ENCODE measurements at places on chromosomes 3 and 15.

DNA sequence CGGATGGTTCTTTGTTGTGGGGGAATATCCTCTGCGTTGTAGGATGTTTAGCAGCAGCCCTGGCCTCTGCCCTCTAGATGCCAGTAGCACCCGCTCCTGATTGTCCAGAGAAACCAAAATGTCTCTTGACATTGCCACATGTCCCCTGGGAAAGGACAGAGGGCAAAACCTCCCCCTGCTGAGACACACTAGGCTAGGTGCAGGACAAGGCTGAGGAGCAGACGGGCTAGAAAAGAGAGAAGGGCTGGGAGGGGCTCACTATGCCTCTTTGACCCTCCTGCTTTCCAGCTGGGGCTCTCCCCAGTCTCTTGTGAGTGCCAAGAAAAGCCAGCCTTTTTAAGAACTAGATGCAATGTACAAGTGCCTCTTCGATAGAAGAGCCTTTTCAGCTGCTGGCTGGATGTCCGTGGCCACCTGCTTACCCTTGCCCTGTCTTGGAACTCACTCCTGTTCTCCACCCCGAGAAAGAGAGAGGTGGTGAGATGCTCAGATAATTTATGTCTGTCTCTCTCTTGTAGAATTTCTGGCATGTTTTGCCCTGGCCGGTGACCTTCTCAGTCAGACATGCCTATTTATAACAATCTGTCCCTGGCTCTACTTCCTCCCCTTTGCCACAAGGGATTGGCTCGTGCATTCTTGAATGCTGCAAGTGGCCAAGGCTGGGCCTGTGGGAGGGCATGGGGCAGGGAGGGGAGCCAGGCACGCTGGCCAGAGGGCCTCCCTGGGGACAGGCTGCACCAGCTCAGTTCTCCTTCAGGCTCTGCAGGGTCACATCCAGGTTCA, 142.6 kb downstream of the RPLP1 start:
- no peak for DNase-seq

DNA sequence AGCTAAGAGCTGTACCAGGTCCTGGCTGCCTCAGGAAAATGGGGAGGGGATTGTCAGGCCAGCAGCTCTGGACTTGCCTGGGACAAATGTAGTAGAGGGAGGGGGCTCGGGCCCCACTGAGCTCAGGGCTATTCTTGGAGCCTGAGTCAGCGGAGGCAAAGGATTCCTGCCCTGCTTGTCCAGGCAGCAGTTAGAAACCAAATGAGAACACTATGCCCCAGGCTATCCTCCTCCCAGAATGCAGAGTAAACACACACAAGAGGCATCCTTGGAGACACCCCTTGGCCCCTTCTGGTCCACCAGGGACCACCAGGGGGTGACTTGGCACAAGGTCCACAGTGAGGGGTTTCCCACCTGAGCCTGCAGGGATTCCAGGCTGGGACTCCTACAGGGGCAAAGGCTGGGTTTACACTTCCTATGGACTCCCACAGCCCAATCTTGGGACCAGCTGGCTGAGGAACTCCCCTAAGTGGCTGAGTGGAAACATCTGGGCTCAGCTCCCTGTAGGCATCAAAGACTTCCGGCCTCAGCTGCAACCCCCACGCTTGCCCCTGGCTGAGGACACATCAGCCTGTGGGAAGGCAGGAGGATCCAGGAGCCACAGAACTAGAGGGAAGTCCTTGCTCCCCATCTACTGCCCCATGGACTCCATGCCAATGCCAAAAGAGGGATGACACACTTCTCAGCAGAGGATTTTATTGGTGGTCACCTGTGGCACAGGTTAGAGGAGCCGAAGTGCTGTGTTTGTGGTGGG, 3.4 kb upstream of the COL7A1 start:
- no peak for DNase-seq

GRCh38 chr15:66581972-66582537, 16.3 kb upstream of the LCTL start:
- DNase-seq, result no peak

- no peak for DNase-seq
These were observed 41.4 kb downstream of the CD200 start for GRCh38 chr3:112374333-112374734.

DNA sequence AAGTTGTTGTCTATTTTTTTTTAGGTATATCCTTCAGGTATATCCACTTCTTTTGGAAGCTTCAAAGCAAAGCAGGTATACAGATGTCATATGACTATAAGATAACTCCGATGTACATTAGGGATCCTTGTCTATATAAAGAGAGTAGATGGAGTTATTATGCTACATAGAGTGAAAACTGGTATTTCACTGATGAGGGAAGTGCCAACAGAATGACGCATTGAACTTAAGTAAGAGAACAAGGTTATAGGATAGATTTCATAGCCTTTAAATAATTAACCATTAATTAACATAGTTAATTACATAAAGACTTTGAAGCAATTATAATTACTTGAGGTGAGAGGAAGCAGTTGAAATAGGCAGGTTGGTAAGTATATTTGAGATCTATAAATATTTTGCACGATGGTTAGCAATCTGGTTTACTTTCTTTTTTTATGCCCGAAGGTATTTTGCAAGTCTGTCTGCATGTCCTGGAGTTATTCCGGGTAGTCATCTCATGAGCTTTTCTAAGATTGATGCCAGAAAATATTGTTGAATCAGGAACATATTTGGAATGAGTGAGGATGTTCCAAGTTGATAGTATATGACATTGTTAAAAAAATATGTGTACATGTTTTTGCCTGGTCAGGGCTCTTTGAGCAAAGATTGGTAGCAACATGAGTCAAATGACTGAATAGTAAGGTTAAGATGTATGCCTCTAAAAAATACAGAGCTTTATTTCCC, 299.5 kb upstream of the KCNMB2 start:
- no peak for DNase-seq

DNA sequence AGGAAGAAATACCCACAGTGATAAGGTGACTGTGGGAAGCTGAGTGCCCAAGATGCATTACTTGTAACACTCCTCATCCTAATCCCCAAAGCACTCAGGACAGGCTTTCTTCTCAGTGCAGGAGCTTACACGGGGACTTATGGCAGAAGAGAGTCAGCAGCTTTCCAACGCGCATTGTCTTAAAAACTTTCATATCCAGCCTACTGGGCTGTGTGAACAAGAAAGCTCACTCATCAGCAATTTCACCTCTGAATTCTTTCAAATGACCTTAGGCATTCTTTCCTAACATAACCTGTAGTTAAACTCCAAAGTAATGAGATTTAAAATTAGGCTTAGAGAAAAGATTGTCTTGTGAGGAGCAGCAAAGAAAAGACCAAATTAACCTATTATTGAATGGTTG, 132.3 kb downstream of the KCNAB1 start:
- DNase-seq, result no peak

GRCh38 chr3:42751609-42752008, 21.4 kb downstream of the CCDC13 start:
- no peak for DNase-seq

- DNase-seq, result no peak
These were observed 137.8 kb downstream of the RORA start for GRCh38 chr15:61091289-61091616.

DNA sequence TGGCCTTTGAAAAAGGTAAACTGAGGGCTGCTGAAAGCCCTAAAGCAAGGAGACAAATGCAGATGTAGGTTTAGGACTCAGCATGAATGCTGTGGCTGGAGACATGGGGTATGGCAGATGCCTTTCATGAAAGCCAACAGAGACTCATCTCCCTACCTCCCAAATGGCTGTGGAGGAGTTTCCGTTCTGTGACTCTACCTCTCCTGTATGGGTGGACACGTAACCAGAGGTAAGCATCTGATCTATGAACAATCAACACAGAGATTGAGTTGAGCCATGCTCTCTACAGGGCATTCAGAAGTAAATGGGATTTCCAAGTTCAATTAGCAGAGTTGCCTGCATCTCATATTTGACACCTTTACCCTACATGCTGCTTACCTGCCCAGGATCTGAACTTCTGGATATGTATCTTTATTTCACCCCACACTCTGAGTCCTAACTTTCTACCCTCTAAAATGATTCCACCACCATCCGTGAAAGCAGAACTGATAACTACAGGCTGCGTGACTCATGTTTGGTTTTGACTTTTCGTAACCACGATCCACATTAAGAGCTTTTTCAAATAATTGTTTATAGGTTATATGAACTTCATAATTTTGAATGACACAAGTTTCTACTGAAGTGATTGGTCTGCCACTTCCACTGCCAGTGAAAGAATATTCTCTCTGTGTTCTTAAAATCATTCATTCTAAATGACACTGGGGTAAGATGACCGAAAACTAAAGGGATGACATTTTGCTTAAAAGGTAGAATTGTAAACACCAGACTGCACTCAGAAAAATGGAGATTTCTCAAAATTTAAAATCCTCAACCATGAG, 1058.7 kb downstream of the FHIT start:
- no peak for DNase-seq

DNA sequence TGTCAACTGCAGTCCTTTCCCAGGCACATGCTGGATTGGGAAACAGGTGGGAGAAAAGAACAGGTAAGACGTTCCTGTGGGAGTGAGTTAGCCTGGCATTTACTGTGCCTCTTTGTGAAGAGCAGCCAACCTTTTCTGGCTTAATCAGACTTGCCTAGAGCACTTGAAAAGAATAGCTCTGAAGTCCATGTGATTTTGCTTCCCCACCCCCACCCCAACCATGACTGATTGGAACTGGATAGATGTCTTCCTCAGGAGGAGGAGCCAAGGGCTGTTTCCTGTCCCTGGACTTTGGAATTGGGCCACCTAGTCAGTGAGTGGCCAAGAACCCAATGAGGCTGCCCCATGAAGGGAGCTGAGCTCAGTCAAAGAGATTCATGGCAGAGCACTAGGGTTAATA, 4.7 kb upstream of the TMEM41A start:
- DNase-seq, result no peak

DNA sequence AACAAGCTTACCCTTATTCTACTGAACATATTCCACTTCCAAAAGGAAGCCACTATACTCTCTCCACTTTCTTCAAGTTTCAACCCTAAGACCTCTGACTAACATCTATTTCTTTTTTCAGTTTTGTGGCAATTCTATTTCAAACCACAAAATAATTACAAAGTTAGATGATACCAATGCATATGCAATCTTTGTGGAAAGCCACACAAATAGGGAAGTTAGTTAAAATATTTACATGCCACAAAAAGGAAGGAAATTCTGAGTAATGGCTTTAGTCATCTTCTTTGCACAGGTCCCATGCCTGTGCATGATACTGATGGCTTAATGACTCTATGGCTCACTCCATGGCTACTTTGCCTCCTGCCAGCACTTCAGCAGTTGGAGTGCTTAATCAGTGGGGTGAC, 57.0 kb upstream of the MCTP2 start:
- no peak for DNase-seq

DNA sequence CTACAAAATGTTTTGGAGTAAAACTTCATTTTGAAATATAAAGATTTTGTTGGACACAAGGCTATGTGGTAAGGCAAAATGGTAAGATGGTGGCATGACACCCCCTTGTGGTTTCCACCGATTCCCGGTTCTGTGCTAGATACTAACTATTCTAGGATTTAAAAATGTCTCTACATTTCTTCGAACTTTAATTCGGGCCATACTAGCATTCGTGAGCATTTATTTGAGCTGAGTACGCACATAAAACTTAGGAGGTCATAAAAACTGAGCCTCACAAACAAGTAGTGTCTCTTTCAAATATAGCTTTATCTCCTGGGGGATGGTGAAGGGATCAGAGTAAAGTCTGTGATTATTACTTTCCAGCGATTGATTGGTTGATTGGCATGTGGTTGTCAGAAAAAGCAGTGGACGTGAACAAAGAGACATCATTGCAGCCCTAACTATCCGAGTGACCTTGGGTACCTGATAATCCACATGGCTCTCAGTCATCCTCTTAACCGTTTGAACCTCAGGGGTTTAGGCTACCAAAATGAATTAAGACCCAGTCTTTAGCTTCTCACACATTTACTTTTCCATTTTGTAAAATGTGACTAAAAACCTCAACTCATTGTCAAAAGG, 1.1 kb upstream of the ZNF639 start:
- DNase-seq, result no peak

- no peak for DNase-seq
These were observed 110.7 kb downstream of the RSRC1 start for GRCh38 chr3:158220575-158220974.

DNA sequence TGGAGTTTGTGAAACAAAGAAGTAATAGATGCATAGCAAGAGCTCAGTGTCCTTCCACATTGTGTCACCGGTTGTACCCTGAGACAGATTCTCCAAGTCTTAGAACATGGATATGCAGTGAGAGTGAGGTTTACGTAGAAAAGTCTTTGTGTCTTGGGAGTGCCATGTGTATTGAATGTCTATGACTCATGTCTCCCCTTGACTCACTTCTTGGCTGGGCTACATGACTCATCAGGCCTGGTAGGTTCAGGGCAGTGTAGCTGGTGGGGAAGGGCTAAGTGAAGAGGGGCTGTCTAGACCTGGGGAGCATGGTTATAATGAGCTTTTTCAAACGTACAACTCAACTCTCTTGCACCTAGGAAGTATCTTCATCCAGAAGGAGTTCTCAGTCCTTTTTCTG, 167.4 kb downstream of the GAP43 start:
- peak; percentile 75 for DNase-seq

DNA sequence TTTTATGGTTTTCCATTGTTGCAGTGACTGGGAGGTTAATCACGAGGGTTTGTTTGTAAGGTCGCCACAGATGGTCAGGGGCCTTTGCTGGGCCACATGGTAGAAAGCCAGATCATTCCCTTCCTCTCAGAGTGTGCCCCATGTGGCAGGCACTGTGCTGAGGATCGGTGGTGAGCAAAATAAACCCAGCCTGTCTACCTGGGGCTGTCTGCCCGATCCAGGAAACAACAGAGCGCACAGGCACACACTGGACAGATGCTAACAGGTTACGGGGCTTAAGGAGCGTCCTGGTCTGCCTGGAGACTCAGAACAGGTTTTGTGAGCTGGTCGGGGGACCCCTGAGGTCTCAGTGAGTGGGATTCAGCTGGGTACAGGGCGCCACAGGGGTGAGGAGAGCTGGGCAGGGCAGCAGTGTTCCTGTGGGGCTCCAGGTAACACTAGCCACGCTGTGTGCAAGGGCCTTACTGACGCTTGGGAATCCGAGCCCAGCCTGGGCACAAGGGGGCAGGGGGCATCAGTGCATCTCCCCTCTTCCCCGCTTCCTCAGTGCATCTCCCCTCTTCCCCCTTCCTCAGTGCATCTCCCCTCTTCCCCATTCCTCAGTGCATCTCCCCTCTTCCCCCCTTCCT, 136.4 kb downstream of the DNAJB8 start:
- no peak for DNase-seq

- DNase-seq, result no peak
These were observed 53.9 kb upstream of the SSR3 start for GRCh38 chr3:156608601-156609514.

GRCh38 chr15:59298225-59298853, 74.3 kb downstream of the MYO1E start:
- DNase-seq, result no peak

- no peak for DNase-seq
These were observed 32.1 kb downstream of the DNASE1L3 start for GRCh38 chr3:58178528-58179234.
